MCF 10A (cell line): ENCODE measurements at places on chromosomes 7 and 10. TPM values are rescaled to one million over a fixed set of nuclear protein-coding genes. Genes with fewer than 3 reads are reported as not detected.

Gene VSTM4
- total RNA-seq: not detected in 2 replicates

Gene TAS2R3
- total RNA-seq: 2.7 and 3.1 TPM in 2 replicates

GRCh38 chr7:117127585-117128168, 174.4 kb downstream of the ST7 start:
- peak; percentile 73 for DNase-seq

GRCh38 chr10:119344381-119344780, 137.0 kb downstream of the GRK5 start:
- no peak for DNase-seq

DNA sequence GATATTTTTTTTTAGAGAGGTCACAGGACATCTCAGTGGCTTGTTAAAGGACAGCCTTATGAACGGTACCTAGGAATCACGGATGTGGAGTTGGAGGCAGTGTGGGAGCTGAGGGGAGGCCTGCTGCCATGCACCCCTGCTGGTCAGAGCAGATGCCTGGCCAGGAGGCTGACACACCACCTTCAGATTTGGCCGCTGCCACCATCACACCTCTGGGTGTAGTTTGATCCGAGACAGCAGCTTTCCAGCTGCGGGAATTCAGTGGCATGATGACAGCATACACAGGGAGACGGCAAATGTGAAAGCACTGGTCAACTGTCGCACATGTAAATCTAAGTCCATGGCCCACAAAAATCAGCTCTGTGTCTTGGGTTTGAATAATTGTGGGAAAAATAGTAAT, 285.4 kb downstream of the ADARB2 start:
- DNase-seq: no peak

GRCh38 chr10:49398000-49398861, 2.3 kb upstream of the DRGX start:
- no peak for DNase-seq

DNA sequence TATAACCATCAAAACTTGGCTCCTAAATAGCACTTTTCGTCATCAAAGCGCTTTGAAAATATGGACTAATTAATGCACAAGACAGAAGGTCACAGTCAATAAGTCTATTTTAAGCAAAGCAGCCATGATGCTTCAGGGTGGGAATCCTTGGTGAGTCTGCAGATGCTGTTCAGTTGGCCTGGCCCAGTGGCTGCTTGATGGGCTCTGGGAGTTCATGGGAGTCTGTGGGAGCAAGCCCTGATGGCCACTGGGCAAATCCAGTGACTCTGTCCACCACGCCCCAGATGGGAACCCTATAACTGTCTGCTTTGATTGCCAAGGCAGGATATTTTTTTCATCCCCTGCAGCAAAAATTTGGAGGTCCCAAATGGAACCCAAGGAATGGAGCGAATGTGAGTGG, 95.7 kb upstream of the CTBP2 start:
- no peak for DNase-seq

- DNase-seq: no peak
Measured at GRCh38 chr7:15178065-15178464, 275.5 kb upstream of the DGKB start.

GRCh38 chr7:105376908-105377533, 11.7 kb downstream of the SRPK2 start:
- DNase-seq: no peak
